NCI-H187 treated with DMSO at 0.1 percent for 48 hours (cell line): ENCODE measurements at places on chromosomes 3 and 15.

GRCh38 chr15:44545913-44546802 lies 9.2 kb downstream of the EIF3J start:
- no peak for DNase-seq

- no peak for DNase-seq
Measured at GRCh38 chr3:54547846-54548245, 380.0 kb downstream of the LRTM1 start.

DNA sequence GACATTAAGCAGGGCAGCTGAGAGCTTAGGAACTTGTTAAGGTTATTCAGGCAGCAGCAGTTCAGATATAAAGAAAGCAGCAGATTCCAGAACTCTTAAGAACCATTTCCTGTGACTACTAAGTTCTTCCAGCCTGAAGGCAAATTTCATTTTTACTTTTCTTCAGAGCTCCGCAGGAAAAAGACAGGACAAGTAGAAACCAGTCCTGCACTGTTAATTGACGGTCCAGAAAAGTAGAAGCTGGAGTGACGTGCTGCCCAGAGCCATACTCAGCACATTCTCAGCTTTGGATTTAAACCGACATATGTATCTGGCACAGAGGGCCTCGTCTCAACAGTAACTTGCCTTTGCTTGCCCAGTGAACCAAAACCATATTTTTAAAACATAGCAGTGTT lies 219.4 kb upstream of the STRIT1 start:
- no peak for DNase-seq

DNA sequence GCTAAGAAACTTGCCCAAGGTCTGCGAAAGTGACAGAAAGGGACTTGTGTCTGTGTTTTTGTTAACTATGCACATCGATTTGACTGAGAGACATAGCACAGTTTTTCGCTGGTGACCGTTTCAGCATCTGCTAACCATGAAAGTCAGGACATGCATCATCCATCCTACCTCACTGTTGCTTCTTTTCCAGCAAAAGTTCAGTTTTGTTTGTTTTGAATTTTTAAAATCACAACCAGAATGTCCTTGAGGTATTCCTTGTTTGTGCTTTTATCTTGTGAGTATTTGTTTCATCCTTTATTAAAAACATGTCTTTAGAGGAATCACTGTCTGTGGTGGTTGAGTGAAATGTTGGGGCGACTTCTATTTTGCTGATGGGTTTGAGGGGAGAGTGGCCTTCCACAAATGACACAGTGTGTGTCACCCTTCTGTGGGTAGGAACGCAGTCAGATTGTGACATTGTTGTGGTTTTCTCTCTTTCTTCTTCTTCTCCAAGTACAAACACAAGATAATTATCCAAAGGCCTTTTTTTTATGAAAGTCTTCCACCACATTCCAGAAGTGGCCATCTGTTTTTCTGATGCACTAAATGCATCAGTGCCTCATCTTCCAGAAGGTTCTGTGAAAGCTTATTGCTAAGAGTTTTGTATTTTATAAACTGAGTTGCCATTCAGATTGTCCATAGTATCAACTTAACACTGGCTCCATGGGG lies 214.4 kb upstream of the NR2E3 start:
- no peak for DNase-seq

GRCh38 chr3:50486219-50486888 lies 17.1 kb downstream of the CACNA2D2 start:
- DNase-seq, result no peak

- DNase-seq, result no peak
Measured at GRCh38 chr15:73087098-73087497, 34.8 kb downstream of the NEO1 start.

- peak; percentile 8 for DNase-seq
Measured at GRCh38 chr3:158790901-158791589, 10.8 kb upstream of the MFSD1 start.

DNA sequence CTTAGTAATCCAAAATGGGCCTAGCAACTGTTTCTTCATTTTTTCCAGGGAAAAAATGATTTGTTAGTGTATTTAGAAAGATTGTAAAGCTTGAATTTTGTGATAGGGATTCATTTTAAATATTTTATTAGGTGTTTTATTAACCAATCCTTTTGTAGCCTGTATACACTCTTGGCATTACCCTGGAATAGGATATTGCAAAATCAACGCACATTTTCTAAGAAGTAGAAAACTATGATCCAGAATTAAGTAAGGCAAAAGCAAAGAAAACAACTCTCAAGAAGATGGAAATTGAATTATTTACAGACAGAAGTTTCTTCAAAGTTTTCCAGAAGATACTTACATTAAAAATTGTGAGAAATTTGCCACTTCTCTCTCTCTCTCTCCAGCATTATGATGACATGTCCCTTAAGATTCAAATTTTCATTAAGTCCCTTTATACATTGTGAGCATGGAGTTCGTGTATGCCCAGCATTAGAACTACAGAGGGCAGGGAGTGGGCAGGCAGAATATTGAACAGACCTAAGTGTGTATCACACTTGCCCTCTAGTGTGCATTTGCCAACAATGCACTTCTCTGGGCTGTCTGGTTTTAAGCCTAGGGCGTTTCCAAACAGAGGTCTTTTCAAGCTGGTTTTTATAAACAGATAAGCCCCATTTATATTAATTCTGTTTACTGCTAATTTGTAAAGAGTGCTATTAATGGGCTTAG lies 28.5 kb upstream of the CMSS1 start:
- DNase-seq, result no peak

DNA sequence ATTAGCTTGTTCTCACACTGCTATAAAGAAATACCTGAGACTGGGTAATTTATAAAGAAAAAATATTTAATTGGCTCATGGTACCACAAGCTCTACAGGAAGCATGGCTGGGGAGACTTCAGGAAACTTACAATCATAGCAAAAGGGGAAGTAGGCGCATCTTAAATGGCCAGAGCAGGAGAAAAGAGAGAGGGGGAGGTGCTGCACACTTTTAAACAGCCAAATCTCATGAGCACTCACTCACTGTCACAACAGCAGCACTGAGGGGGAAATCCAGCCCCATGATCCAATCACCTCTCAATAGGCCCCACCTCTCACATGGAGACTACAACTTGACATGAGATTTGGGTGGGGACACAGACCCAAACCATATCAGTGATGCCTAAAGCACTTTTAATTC lies 82.5 kb downstream of the DCLK3 start:
- DNase-seq, result no peak

DNA sequence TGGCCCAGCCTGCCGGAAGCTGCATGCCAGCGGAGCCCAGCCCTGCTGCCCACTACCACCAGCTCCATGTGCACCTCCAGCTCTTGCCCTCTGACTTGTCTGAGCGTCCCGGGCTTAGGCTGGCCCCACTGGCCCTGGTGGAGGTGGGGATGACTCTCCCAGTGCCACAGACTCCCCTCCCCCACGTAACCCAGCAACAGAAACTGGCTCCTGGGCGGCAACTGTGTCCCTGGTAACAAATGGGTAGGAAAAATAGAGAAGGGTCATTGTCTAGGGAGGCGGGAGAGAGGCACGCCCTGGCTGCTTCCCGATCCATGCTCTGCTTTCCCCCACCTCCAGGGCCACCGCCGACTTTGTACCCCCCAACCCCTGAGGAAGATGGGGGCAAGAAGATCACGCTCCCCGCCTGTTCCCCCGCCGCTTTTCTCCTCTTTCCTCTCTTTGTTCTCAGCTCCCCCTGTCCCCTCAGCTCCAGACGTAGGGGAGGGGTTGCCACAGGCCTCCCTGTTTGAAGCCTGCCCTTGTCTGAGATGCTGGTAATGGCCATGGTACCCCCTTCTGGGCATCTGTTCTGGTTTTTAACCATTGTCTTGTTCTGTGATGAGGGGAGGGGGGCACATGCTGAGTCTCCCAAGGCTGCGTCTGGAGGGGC lies 10.8 kb upstream of the SEMA3B start:
- no peak for DNase-seq

DNA sequence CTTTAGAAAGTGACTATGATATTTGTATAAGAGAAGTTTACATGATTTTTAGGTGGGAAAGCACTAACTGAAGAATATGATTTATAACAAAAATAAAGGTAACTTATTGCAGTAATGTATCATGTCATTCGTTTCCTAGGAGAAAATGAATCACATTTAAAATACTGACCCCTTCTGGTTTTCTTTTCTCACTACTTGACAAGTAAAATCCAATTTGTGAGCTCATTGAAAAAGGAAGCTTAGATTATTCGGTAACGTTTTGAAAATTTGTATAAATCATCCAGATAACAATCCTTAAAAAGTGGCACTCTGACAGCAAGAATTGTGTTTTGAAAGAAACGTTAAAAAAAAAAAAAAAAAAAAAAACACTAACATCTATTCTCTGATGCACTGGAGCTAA lies 39.0 kb downstream of the NSUN3 start:
- DNase-seq, result no peak

DNA sequence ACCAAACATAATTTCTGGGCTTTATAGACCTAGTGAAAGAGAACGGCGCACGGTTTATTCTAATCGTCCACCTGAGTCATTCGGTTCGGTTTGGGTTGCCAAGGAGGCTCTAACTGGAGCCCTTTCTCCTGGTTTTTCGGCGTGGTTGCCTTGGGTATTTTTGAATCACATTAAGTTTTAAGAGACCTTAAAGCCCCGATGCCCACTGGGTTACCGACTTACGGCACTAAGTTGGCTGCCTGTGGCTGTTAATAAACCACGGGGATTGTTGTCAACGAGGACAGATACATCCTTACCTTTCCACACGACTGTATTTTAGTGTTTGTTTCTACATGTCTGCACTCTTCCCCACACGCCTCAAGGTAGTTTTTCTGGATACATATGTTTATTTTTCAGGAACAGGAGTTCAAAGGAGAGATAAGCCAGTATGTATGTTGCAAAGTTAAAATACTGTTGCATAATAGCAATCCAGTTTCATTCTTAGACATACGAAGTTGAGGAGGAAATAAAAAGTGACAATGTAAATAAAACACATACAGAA lies 1.2 kb upstream of the ANP32A start:
- DNase-seq, result no peak

- no peak for DNase-seq
Measured at GRCh38 chr3:99313485-99313884, 324.9 kb upstream of the COL8A1 start.
